Midbrain (tissue), 1 donor: ENCODE measurements at places on chromosomes 2 and 18.

DNA sequence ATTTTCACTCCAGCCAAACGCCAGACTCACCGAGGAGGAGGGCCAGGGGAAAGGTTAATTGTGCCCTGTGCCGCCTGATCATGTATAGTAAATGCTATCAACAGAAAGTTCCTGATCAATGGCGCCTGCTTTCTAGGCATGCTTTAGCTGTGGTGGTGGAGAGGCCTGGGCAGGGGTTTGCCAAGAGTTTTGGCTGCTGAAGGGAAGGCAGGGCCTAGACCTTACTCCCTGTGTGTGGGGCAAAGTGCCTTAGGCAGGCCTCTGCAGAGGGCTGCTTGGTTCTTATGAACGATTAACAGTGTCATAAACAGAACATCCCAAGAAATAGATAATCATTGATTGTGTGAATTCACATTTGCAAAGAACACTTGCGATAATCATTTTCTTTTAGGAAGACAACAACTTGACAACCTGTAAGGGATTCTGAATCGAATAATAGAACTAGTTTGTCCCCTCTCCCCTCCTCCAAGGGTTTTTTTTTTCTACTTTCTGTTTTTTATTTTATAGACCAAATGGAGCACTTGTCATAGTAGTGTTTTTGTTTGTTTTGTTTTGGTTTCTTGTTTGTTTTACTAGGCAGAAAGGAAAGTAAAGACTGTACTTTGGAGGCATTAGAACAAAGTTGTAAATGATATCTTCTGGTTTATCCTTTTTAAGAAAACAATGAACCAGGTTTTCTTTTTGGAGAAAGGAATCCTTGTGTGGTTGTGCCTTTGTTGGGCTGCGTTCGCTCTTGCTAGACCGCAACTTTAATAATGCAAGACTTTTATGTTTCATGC, 6.5 kb downstream of the TSHZ1 start:
- no peak for DNase-seq

DNA sequence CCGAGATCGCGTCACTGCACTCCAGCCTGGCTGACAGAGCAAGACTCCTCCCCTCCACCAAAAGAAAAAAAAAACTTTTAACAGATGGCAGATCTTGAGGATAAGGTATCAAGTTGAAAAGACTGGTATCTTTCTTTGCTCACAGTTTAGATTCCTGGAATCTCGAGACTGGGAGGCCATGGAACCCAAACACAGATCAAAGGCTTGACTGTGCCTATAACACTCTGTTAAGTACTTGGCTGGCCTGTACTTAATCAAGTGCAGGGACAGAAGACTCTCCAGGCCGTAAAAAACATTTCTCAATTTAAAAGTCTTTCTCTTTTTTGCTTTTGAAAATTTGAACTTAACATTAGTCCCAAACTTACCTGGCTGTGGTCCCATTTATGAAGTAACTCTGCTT, 107.1 kb upstream of the ZNF516 start:
- no peak for DNase-seq

GRCh38 chr18:708096-708495, 4.3 kb downstream of the ENOSF1 start:
- no peak for DNase-seq

DNA sequence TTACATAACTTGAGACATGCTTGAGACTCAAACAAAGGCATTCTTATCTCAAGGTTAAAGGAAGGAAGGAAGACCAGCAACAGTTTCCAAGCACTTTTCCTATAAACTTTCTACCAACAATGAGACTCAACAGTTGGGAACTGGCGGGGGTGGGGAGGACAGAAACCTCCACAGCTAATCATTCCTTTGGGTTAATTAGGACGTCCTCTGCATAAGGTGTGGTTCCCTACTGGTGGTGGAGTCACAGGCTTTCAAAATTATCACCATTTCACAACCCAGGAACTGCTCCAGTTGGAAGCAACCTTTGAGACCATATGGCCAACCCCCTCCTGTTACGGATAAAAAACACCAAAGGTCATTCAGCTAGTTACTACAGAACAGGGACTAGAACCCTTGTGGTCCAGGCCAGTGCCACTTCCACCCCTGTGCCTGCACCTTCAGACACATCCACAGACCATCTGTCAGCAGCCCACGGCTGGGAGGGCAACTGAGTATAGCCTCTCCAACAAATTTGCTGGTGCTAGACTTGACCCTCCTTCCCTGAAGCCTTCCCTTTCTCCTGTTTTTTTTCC, 30.1 kb upstream of the ATL2 start:
- DNase-seq, result no peak

- no peak for DNase-seq
These were observed 289.2 kb downstream of the SUCLG1 start for GRCh38 chr2:84169871-84170270.

DNA sequence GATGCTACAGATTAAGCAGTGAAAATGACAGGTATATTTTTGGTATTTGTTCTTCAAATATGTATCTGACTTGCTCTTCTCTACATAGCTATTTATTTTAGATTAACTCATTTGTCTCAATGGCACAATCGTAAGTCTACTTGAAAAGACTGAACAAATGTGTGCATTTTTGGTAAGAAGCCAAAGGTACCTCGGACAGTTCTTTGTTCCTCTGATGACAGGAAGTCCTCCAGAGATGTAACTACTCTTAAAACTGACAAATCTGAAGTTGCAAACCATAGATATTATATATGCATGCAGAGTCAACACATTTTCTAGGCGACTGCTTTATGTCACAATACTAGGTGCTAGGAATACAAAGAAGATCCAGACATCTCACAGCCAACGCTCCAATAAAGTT, 36.7 kb downstream of the NDUFAF7 start:
- no peak for DNase-seq

DNA sequence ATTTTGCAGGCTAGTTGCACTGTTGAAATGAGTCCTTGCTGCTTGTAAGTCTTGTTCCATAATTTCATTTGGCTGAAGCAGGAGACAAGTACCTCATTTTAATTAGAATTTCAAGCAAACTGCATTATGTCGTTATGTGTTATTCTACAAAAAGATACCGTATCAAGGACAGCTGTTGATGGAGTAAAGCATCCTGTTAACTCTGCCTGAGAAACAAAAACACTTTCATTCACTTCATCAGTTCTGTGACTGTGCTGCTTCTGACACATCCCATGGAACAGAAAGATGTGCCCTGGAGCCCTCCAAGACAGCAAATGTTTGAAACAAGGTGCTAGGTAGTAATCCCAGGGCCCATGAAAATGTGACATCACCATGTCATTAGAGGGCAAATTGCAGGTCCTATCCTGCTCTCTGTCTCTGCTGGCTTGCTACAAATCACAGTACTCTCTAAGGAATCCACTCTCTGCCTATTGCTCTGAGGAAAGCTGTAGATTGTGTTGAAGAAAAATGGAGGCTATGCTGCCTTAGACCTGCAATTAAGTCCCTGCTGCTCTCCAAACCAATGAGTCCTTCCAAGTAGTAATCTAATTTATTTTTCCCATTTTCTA, 209.7 kb upstream of the PARD3B start:
- no peak for DNase-seq

- no peak for DNase-seq
These were observed 120.3 kb downstream of the PXDN start for GRCh38 chr2:1623906-1624445.

DNA sequence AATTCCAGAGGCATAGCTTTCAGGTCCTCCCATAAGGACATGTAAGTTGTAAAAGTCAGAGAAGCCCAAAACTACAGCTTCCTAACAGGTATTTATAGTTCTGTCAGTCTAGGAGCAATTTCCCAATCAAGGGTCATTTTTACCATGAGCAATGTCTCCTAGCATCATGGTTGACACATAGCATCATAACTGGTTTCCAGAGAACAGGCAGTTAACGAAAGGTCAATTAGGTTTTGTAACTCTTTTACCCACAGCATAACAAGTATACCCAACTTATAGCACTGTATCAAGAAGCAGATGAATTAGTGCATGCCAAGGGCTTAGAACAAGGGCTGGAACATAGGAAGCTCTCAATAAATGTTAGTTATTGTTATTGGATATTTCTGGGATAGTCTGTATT, 110.1 kb downstream of the MREG start:
- DNase-seq, result no peak

DNA sequence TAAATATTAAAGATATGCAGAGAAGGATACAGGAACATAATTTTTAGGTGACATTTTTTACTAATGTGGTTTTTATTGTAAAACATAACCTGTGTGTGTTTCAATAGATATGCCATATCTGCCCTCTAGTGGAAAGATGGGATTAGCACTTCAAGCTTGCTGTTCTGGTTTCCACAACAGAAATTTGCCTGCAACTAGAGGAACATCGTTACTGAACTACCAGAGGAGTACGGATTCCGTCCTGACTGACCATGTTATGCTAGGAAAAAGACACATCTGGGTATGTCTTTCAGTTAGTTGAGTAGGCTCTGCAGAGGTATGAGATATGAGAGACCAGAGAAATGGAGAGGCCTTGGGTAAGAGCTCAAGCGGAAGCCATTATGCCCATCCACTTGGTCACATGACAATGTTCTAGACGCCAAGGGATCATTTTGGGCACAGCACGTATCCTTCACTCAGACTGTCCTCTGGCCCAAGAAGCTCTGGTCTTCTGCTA, 104.9 kb downstream of the MBD2 start:
- peak; percentile 70 for DNase-seq

DNA sequence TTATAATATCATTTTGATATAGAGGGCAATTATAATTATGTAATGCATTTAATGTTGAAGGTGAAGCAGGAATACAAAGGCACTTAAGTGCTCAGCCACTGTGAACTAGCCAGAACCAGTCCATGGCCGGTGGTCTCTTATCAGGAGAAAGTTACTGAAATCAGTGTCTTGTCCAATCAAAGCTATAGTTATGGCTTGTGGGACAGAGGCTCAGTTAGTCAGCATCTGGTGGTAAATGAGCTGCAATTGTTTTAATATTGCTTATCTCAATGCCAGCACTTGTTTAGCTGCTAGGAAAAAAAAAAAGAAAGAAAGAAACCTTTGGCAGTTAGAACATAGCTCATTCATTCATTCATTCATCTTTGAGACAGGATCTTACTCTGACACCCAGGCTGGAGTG, 3.8 kb upstream of the ALS2 start:
- no peak for DNase-seq

DNA sequence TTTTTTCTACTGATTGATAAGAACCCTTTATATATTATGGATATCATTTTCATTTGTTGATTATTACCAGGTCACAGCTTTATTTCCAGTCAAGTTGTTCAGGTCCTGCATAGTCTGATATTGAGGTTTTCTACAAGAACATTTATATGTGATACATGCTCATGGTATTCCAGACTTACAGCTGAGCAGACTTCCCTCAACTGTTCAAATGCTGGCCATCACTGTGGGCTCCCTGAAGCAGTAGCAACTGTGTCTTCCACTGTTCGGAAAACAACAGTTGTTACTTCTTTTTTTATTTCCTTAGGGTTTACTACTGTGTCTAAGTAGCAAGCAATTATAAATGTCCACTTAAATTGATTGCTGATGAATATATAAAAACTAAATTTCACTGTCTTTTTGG, 79.5 kb downstream of the DGKD start:
- no peak for DNase-seq

- DNase-seq, result no peak
These were observed 43.3 kb downstream of the LONRF2 start for GRCh38 chr2:100278986-100279385.

DNA sequence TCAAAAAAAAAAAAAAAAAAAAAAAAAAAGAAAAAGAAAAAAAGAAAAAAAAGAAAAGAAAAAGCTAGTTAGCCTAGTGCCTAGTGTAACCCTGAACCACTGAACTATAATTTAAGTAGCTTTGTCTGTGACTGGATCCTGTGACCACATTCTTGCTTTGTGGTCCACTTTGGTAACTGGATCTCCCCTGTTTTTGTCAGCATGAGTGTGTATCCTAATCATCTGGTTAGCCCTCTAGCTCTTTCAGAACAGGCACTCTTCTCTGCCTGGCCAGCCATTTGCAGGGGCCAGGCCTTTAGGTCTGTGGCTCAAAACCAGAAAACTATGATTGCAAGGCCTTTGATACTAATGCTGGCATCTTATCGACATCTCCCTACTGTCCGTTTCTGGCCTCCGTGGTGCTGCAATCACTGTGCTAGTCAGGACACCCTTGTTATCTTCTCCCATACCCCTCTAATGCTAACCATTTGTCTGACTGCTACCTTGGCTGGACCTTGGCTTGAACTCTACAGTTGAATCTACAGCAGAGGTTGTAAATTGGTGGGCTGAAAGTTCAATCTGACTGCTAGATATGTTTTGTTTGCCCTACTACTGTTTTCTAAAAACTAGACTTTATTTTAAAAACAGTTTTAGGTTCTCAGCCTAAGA, 40.5 kb downstream of the RBKS start:
- DNase-seq, result no peak

GRCh38 chr2:52264488-52264887, 1232.6 kb upstream of the NRXN1 start:
- DNase-seq, result no peak

- peak; percentile 64 for DNase-seq
These were observed at the start of gene WDSUB1 for GRCh38 chr2:159285929-159286708. Gene WDSUB1 (minus strand): TSS chr2:159286703. CDS start chr2:159283069, 3,634 bp downstream.

DNA sequence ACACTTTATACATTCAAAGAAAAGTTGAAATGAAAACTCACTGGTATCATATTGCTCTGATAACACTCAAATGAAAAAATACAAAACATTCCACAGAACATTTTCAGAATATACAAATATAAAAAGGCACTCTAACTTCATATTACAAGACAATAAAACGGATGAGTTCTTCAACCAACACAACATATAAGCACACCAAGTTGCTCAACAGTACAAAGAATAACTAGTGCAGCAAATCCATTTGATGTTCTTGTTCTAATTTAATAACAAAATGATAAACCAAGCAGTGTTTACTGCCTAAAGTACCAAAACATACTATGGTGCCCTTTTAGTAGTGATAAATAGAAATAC, 60.8 kb upstream of the PGAP1 start:
- no peak for DNase-seq

DNA sequence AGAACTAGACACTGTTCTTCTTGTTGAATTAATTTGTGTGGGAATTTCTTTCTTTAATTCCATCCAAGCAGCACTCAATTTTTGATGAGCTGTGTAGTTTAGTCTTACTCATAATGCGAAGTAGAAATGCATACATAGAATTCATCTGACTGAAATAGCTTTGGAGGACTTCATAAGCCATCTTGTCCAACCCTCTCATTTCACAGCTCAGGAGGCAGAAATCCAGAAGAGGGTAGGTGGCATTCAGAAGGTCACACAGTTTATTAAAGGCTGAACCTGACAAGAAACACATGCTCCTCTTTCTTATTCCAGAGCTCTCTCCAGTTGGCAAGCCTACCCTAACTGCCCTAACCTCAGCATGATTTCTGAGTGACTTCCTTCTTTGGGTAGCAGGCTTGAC, 169.2 kb upstream of the NOSTRIN start:
- DNase-seq, result no peak

DNA sequence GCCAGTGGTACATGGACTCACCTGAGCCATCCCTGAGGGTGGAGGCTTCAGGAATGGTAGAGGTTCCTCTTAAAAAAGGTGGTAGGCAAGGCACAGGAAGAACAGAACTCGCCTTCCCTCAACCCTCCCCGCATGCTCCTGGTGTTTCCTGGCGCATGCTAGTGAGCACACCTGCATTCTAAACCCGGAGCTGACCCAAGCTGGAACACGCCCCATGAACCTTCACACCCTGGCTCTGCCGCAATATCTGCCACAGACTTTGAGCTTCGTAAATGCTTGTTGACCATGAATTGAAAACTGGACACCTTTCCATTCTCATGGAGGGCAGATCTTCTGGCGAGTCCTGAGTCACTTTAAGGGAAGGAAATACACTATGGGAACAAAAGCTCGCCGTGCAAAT, 601.3 kb upstream of the RAB6C start:
- no peak for DNase-seq
